Non-pigmented ciliary epithelial cell (primary cell): ENCODE measurements at places on chromosomes 11 and 22.

- no peak for DNase-seq
These were observed 18.3 kb downstream of the AMOTL1 start for GRCh38 chr11:94786264-94787126.

DNA sequence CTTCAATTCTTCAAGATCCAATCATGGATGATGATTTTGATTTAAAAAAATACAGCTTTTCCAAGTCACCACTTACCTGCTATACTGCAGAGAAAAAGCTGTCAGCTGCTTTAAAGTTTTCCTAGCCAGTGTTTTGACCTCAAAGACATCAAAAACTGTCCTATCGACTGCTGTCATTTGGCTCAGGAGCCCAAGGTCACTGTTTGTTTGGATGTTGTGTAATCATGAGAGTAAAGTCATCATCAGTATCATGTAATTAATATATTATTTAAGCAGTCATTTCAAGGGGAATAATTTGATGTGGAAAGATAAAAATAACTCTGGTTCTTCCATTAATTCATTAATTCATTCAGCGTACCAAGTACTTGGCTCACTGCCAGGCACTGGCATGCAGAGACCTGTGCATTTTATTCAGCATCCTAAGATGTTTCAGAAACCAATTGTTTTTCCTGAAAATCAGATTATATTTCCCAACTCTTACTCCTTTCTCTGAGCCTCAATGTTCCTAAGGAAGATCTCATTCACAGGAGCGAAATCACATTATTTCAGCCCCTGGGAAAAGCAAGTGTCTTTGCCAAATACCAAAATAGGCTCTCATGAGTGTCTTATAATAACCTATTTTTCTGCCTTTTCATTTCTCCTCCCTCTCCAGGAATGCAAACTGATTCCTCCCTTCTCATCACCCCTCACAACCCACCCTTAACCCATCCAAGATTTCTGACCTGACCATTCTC is 59.9 kb downstream of the SLC1A2 start:
- DNase-seq: no peak

- DNase-seq: no peak
These were observed 47.2 kb downstream of the USP28 start for GRCh38 chr11:113828191-113828590.

GRCh38 chr11:83205608-83206185 is 12.2 kb downstream of the ANKRD42 start:
- no peak for DNase-seq

- no peak for DNase-seq
These were observed 3.7 kb upstream of the GAL start for GRCh38 chr11:68680541-68681231.

GRCh38 chr11:121141066-121141465 is 40.0 kb downstream of the TECTA start:
- DNase-seq: no peak

DNA sequence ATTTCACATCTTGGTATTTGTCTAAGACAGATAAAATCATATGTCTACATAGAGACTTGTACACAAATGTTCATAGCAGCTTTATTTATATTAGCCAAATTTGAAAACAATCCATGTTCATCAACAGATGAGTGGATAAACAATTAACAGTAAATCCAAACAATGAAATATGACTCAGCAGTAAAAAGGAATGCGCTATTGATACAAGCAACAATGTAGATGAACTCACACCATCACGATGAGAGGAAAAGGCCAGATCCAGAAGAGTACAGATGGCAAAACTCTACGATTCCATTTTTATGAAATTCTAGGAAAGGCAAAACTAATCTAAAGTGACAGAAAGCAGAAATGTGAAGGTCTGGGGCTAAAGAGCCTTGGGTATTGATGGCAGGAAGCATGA is 384.3 kb downstream of the NTM start:
- DNase-seq: no peak

DNA sequence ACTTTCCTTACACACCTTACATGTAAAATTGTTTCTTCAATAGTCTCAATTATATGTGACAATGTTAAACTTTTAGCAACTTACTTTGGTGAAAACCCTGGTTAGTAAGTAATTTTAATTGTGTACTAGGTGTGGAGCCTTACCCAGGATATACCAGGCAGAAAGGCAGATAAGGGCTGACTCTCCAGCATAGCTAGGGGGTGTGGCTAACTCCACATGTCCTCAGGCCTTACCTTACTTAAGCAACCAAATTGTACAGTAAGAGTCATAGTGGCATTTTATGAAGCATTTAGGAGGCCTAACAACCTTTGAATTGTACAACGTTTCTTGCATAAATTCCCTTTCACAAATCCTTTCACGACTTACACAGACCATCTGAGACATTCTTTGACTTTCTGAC is 118.2 kb upstream of the OR9Q1 start:
- no peak for DNase-seq

- no peak for DNase-seq
These were observed 629 bp downstream of the CCKBR start for GRCh38 chr11:6260207-6260726.

GRCh38 chr11:94581926-94582325 is 14.8 kb downstream of the PIWIL4 start:
- DNase-seq: no peak

DNA sequence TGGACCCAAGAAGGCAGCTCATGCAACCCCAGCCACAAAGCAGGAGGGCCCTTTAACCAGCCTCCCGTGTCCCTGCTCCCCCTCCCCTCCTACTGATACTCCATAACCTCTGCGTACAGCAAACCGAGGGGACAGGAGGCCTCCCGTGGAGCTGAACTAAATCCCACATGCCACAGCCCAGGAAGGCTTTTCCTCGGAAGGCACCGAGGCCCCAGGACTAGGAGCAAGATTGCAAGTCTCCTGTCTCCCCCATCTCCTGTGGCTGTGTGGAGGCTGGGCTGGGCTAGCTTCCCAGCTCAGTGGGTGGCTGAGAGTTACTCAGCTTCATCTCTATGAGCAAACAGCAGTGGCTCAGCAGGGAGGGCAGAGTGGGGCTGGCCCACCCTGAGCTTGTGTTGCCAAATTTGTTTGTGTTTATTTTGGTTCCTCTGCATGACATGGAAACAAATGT is 62.7 kb upstream of the NECTIN1 start:
- peak; percentile 38 for DNase-seq

DNA sequence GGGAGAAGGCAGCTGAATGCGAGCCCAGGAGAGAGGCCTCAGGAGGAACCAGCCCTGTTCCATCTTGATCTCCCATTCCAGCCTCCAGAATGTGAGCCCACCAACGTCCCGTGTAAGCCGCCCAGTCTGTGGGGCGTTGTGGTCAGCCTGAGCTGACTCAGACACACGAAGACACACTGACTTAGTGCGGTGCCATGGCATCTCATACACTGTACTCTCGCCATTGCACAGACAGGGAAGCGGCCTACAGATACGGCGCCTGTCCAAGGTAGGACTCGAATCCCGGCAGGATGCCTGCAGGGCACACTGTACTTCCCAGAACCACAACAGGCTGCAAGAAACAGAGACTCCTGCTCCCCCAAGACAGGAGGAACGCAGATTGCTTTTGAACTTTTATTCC is 179.6 kb downstream of the CTTN start:
- no peak for DNase-seq

GRCh38 chr11:46736146-46736545 is 17.1 kb downstream of the F2 start:
- DNase-seq: no peak

GRCh38 chr22:47335460-47335859 is 573.0 kb downstream of the TBC1D22A start:
- DNase-seq: no peak

GRCh38 chr22:20523086-20523983 is 15.9 kb downstream of the MED15 start:
- DNase-seq: no peak

GRCh38 chr11:95516786-95517185 is 272.8 kb downstream of the FAM76B start:
- DNase-seq: no peak

DNA sequence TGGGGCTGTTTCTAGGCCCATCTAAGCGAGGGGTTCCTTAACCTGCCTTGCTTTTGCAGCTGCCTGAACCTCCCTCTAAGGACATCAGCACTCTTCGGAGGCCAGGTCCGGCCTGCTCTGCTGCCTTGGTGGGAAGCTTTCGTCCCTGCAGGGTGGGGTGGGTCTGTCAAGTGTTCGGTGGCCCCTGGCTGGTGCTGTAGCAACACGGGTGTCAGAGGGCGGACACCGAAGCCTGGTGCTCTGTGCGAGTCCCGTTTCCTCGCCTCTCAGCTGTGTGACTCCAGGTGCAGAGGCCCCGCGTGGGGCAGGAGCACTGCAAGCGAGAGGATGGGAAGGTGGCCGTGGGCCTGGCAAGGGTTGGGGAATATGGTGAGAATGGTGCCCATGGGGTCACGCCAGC is 64.6 kb downstream of the CDKN1C start:
- no peak for DNase-seq

DNA sequence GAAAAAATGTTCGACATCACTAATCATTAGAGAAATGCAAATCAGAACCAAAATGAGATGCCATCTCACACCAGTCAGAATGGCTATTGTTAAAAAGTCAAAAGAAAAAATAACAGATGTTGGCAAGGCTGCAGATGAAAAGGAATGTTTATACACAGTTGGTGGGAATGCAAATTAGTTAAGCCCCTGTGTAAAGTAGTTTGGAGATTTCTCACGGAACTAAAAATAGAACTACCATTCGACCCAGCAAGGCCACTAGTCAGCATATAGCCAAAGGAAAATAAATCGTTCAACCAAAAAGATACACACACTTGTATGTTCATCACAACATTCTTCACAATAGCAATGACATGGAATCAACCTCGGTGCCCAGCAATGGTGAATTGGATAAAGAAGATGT is 503.2 kb downstream of the OPCML start:
- DNase-seq: no peak

DNA sequence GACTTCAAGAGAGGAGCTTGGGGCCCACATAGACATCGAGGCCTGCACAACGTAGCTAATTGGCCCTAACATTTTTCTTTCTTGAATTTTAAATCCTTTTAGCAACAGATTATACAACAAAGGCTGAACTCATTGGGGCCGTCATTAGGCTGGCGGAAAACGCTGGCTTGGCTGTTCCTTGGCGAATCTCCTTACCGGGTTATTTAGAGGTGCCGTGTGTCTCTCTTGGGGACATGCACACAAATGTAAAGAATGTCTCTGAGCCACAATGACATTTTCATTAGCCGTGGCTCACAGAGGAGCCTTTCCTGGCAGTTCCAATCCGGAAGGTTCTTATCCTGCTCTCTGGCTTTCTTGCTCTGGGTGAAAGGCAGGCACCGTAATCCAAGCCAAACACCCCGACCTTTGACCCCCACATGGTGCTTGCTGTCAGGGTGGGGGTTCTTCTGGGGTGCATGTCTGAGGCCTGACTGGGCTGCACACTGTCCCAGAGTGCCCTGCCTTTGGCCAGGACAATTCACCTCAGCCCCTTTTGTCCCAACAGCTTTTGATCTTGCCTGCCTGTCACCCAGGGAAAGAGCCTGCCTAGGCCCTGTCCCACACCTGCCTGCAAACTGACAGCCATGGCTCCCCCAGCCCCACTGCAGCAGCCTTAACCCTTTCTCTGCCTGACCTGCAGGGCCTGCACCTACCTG is 9.2 kb upstream of the FGF3 start:
- DNase-seq: no peak

DNA sequence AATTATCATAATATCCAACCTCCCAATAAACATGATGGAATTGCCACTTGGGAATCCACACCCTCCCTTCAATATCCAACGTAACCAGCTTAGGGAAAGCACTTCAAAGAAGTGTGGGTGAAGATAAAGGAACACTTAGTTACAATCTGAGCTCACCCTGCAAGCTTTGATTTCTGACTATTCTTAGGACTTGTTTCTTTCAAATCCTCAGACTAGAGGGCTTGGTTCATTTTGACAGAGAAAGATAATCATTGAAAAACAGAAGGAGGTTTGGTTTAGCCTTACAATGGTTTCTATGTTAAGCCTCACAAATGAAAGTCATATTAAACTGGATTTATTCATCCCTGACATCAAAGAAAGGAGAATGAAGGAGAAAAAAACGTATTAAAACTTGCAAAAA is 57.9 kb upstream of the SYT13 start:
- no peak for DNase-seq

GRCh38 chr11:1920128-1920908 is 815 bp downstream of the TNNT3 start:
- DNase-seq: no peak

DNA sequence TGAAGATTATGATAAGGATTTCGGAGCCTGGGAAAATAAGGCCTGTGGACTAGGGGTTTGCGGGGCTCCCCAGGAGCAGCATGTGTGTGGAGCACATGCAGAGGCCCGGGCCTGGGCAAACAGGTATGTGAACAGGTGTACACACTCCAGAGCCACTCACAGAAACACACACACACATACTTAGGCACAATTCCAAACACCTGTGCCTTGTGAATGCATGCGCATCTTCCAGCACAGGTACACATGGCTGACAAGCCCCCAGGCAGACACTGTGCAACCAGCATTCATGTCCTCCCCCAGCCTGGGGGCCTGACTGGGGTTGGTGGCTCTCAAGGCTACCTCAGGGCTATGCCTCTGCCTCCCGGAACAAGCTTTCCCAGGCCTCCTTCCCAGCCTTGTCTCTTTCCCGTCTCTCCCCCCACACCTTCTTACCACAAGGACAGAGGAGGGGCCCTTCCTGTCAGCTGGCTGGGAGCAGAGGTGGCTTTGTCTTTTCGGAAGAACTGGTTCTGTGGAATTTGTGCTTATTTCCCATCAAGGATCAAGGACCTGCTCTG is 2.6 kb upstream of the P2RY6 start:
- DNase-seq: no peak

- no peak for DNase-seq
These were observed 130.9 kb upstream of the CCDC179 start for GRCh38 chr11:22991196-22991595.

- no peak for DNase-seq
These were observed 1277.5 kb upstream of the CNTN5 start for GRCh38 chr11:97743205-97743742.

DNA sequence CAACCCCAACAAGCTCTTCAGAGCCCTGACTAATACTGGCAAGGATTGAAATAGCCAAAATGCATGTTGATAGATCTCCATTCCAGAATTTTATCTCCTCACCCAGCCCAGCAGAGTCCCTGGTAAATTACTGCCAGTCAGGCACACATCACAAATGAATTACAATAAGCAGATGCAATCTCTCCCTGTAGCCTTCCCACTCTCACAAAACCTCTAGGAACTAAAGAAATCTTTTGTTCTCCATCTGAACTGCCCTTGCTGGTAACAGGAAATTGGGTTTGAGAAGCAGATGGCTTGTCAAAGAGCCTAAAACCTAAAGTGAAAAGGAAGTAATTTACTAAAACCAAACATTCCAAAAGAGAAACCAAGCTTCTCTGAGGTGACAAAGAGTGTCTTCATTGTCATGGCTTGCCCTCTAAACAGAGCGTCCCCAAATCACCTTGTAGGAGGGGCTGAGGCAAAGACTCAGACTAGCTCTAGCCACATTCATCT is 59.5 kb downstream of the FAM168A start:
- DNase-seq: no peak

- DNase-seq: no peak
These were observed 1.8 kb upstream of the IL18BP start for GRCh38 chr11:71996946-71997345.
